ENCODE measurements at places on chromosomes 5 and 9.

GRCh38 chr5:45098483-45098882 is 289.7 kb downstream of the MRPS30 start:
- no peak for DNase-seq

GRCh38 chr9:32551276-32552051 is 663 bp upstream of the SMIM27 start:
- DNase-seq, result no peak

- DNase-seq, result no peak
Observed at GRCh38 chr5:157204765-157205164, 24.1 kb downstream of the ITK start.

- DNase-seq, result no peak
Observed at GRCh38 chr9:36788534-36788933, 215.8 kb downstream of the MELK start.

DNA sequence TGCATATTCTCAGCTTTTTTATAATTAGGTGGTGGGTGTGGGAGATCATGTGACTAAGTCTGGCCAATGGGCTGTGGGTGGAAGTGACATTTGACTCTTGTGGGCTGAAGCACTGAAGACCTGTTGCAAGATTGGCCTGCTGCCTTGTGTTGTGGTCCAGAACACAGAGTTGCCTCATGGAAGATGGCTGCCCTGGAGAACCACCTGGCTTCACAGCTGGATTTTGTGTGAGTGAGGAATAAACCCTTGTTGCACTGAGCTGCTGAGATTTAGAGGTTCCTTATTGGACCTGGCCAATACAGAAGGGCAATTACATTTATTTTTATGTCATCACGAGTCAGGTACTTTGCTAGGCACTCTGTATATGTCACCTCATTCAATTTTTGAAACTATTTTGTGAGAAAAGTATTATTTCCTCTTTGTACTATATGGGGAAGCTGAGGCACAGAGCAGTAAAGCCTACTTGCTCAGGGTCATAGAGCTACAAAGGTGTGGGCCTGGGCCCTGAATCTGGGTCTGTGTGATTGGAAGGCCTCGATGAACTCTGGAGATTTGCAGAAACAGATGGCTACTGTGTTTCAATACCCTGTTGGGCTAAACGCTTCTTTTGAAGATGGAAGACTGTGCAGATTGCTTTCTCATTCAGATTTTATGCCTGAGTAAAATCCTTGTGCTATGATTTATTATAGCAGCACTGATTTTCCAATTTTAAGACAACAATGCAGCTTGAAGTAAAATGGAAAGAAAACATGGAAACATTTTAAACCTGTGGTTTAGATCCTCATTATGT is 71.2 kb upstream of the TBC1D2 start:
- DNase-seq, result no peak

DNA sequence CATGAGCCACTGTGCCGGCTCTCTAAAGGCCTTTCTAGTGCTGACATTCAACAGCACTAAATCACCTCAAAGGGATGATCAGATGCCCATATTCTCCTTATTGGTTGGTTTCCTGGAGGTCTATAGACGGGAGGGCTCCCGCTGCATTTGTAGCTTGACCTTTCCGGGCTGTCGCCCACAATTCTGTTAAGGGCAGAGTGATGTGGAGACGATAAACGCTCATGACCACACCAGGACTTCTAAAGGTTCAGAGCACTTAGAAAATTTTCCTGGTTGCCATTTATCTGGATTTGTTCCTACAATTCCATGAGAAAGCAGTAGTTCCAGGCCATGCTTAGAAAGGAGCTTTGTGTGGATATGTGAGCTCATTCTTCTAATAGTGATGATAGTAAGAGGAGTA is 170.3 kb downstream of the SLC12A2 start:
- DNase-seq, result no peak

GRCh38 chr5:143992496-143992895 is 178.0 kb downstream of the YIPF5 start:
- DNase-seq, result no peak

All from esophagus squamous epithelium (tissue), 5 donors.